ENCODE measurements at places on chromosomes 13 and 19.

DNA sequence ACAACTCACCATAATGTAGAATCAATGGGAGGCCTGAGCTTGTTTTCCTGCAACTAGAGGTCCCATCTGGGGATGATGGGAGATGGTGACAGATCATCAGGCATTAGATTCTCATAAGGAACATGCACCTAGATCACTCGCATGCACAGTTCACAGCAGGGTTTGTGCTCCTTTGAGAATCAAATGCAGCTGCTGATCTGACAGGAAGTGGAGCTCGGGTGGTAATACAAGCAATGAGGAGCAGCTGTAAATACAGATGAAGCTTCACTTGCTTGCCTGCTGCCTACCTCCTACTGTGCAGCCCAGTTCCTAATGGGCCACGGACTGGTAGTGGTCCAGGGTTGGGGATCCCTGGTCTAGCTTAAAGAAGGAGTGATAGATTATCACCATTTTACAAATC, 33.0 kb downstream of the KPNA3 start:
- DNase-seq: no peak

- DNase-seq: no peak
These were observed 354.6 kb downstream of the RBM26 start for GRCh38 chr13:79051472-79051871.

DNA sequence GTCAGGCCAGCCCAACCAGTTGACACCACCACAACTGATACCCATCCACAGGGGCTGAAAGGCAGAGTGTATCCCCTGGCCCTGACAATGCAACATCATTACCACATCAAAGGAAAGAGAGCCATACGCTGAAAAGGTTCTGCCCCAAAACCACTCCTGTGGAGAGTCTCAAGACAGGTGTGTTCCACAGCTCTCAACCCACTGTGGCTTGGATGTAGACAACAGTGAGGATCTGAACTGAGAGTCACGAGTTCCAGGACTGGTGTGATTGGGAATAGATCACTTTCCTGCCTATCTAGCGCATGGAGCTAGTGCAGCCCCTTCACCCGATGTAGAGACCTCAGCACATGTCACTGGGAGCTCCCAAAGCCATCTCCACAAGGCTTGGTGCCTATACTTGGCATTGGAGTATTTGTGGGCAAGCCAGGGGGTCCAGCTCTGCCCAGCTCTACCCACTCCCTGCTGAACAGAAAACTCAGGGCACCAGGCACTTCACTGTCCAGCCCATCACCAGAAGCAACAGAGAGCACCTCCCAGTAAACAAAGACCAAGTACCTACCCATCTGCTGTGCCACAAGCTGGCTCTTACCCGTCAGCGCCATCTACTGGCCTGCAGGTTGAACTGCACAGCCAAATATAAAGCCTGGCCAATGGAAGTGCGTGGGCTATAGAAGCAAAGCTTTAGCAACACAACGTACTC, 579.5 kb downstream of the UQCRFS1 start:
- DNase-seq: no peak

- DNase-seq: no peak
These were observed 7.3 kb downstream of the NOSIP start for GRCh38 chr19:49573009-49573408.

DNA sequence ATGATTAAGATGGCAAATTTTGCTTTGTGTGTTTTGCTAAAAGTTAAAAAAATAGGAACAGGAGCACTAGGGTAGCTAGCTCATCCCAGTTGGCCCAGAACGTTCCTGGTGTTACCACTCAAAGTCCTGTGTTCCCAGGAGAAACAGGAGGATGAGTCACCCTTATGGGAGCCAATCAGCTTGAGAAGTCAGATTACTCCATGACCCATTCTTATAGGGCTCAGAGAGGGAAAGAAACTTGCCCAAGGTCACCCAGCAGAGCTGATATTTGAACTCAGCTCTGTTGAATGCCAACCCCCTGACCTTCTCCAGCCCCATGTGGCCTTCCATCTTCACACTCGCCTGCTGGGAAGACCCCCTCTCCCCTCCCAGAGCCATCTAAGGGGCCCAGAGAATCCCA, 13.0 kb downstream of the NMRK2 start:
- no peak for DNase-seq

GRCh38 chr13:37202264-37202663, 96.8 kb upstream of the CSNK1A1L start:
- no peak for DNase-seq

Measured in NCI-H1417 treated with DMSO at 0.1 percent for 48 hours (cell line).